ENCODE measurements at places on chromosomes 12 and 14. TPM values are rescaled to one million over a fixed set of nuclear protein-coding genes. Genes with fewer than 3 reads are reported as not detected.

Gene GARIN6
- not detected for polyA plus RNA-seq

Gene DCN
- 1.1 TPM for polyA plus RNA-seq

Gene NEUROD4
- not detected for polyA plus RNA-seq

Gene IL22
- polyA plus RNA-seq = not detected

Gene FGF23
- polyA plus RNA-seq = not detected

Gene MYO1A
- not detected for polyA plus RNA-seq

Gene PTPRO
- 0.14 TPM for polyA plus RNA-seq

Gene CCDC38
- not detected for polyA plus RNA-seq

Gene SLC17A8
- polyA plus RNA-seq = not detected

Gene ATP5MC2
- 205 TPM for polyA plus RNA-seq

Gene SERPINA12
- 0.04 TPM for polyA plus RNA-seq

Gene CCDC60
- polyA plus RNA-seq = 0.09 TPM

Gene ACTR10
- 59.1 TPM for polyA plus RNA-seq

Gene ST8SIA1
- polyA plus RNA-seq = 0.46 TPM

Gene LPAR5
- 11.7 TPM for polyA plus RNA-seq

Gene DDX51
- polyA plus RNA-seq = 7.4 TPM

Gene GPRC5D
- 0.32 TPM for polyA plus RNA-seq

Gene MAP4K5
- 15.8 TPM for polyA plus RNA-seq

Gene LRRC43
- polyA plus RNA-seq = 0.33 TPM

Gene TMTC1
- polyA plus RNA-seq = 3.7 TPM

Gene SPTB
- polyA plus RNA-seq = 0.09 TPM

Gene GRIP1
- 6.7 TPM for polyA plus RNA-seq

Gene TMCC3
- 18.9 TPM for polyA plus RNA-seq

Gene SLC25A47
- not detected for polyA plus RNA-seq

Gene DIO3
- polyA plus RNA-seq = not detected

Gene TAS2R10
- polyA plus RNA-seq = not detected

All from keratinocyte (primary cell).